ENCODE measurements at places on chromosomes 7 and 10.
A peak's percentile ranks its signal among the peaks of the same experiment; 100 is the strongest.

DNA sequence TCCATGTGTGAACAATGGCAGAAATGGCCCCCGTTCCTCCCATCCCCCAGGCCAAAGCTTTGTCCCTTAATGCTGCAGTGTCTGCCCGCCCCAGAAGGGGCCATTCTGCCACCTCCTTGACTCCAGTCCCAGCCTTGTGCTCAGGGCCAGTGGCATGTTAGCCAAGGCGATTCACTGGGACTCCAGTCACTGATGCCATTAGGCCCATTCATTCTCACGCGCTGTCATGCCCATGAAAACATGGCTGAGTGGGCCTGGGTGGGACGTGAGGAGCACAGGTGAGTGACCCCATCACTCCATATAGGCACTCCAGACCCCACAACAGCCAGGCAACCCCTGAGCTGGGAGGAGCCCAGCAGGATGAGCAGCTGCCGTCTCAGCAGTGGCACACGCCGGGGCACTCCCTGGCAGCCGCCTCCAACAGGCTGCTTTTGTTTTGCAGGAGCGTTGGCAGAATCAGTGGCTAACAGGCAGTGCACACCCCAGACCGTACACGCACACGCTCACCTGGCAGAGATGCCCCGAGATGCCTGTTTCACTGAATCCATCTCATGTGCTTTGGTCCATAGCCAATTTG, 79.5 kb downstream of the TCERG1L start:
- no peak for DNase-seq

GRCh38 chr7:95088536-95089215, 181.3 kb downstream of the PPP1R9A start:
- no peak for DNase-seq

DNA sequence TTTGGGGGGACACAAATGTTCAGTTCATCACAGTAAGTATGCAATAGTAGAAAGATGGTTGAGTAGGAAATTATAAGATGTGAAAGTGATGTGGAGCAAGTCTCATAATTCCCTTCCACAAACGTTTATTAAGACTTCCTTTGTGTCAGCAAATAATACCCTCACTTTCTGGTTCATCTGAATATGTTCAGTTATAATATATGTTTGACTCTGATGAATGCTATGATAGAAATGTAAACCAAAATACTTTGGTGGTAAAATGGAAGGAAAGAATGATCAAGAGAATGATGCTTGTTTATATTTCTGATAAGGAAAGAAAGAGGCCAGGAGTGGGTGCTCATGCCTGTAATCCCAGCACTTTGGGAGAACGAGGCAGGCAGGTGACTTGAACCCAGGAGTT, 111.7 kb upstream of the PLXDC2 start:
- no peak for DNase-seq

GRCh38 chr10:63415640-63416244, 50.0 kb downstream of the JMJD1C start:
- DNase-seq, result no peak

GRCh38 chr7:151568956-151569940, 49.6 kb upstream of the RHEB start:
- DNase-seq, result no peak

- DNase-seq, result no peak
These were observed 22.2 kb upstream of the EXOC4 start for GRCh38 chr7:133230591-133231194.

DNA sequence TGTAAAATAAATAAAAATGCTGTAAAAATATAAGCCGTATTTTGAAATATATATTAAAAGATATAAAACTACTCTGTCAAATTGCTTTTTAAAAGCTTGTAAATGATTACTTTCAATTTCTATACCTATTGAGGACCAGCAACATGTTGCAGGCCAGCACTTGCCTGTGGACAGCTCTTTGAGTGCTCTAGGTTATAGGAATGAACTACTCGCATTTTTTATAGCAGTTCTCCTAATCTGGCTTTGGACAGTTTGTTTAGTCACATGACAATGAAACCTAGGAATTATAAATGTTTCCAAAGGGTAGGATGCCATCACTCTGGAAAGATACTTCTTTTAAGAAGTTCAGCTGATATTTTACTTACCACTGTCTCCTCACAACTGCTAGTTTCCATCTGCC, 117.7 kb upstream of the PTPRZ1 start:
- DNase-seq, result no peak

GRCh38 chr7:67413670-67414069, 417.0 kb downstream of the TYW1 start:
- DNase-seq, result no peak

DNA sequence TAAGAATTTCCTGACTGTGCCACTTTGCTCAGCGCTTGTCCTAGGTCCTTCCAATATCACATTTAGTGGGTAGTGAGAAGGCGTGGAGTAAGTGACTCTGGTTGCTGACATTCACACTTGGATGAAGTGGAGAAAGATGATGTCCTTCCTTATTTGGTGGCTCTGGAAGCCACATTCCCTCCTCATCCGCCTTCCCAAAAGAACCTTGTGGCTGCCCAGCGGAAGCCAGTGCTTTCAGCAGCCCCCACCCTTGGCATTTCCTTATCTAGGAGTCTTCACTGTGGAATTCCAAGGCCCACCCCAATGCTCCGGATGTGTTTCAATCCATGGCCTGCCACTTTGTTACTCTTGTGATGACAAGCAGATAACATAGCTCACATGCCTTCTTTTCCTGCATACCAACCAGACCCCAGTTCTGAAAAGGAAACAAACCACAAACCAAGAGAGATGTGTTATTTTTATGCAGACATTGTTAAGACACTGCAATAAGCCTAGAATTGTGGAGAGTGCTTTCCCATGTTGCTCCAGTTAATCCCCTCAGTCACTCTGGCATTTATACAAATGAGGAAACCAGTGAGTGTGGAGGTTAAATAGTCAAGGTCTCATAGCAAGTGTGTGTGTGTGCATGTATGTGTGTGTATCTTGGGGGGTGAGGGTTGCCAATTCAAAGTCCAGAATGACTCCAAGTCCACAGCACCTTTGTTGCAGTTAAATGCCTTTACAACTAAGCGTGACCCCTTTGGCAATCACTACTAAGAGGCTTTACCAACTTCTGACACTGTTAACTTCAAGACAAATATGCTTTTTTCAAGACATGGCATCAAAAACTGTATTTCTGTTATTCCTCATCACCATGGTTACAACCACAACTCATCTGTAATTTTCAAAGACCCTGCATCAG, 10.3 kb upstream of the ANKRD1 start:
- DNase-seq, result peak; percentile 35

DNA sequence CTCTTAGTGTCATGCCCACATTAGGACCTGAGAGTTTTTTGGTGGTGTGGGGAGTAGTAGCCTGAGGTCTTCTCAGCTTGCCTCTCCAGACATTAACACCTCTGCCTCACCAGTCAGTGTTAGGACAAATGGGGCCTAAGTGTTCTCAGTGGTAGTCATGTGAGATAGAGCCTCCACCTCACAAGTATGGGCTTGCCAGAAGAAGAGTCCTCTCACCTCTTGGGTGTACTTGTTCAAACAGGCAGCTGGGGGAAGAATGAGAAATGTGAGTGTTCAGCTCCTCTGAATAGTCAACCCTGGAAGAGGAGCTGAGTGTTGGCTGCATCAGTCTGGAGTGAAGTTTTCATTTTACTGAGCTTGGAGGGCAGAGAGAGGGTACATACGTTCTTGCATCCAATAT, 464.6 kb downstream of the POM121L12 start:
- DNase-seq, result no peak

DNA sequence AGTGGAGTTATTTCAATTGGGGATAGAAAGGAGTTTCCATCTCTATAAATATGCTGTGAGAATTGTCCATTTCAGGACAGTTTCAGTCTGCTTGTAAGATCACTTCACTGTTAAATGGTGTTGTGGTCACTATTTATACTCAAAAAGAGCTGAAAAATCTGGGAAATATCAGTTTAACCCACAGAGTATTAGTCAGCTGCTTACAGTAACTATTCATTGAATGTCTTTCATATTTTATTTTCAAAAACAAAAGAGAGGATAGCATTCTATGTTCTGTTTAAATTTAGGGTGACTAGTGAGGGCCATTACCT, 85.4 kb upstream of the PLXDC2 start:
- no peak for DNase-seq

- DNase-seq, result peak; percentile 52
These were observed 88.0 kb upstream of the ADAM12 start for GRCh38 chr10:126476246-126476645.

DNA sequence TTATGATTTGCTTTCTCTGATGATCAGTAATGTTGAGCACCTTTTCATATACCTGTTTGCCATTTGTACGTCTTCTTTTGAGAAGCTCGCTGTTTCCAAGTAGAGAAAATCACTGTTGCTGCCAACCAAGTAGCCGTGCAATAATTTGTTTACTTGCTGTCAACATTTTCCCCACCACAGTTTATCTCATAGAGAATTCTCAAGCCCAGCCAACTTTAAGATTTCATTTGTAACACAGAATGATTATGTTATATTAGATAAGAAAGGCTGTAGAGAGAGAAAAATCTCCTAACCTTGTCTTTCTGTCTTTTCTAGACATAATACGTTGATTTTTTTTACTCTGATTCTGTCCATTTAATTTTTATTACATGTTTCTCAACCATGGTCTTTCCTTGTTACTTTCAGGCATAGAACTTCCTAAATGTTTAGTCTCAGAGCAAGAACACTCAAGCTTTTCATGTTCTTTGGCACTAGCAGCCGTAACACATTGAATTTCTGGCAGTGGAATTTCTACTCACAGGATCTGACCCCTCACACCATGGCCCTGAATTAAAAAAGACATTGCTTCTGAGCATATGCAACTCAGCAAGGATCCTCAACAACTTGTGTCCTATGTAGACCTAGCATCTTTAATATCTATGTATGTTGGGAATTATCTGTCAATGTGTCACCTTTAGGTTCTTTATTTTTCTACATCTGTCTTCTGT, 23.1 kb downstream of the RPA3 start:
- DNase-seq, result no peak

- DNase-seq, result no peak
These were observed 123.3 kb downstream of the MICU1 start for GRCh38 chr10:72502581-72502980.

DNA sequence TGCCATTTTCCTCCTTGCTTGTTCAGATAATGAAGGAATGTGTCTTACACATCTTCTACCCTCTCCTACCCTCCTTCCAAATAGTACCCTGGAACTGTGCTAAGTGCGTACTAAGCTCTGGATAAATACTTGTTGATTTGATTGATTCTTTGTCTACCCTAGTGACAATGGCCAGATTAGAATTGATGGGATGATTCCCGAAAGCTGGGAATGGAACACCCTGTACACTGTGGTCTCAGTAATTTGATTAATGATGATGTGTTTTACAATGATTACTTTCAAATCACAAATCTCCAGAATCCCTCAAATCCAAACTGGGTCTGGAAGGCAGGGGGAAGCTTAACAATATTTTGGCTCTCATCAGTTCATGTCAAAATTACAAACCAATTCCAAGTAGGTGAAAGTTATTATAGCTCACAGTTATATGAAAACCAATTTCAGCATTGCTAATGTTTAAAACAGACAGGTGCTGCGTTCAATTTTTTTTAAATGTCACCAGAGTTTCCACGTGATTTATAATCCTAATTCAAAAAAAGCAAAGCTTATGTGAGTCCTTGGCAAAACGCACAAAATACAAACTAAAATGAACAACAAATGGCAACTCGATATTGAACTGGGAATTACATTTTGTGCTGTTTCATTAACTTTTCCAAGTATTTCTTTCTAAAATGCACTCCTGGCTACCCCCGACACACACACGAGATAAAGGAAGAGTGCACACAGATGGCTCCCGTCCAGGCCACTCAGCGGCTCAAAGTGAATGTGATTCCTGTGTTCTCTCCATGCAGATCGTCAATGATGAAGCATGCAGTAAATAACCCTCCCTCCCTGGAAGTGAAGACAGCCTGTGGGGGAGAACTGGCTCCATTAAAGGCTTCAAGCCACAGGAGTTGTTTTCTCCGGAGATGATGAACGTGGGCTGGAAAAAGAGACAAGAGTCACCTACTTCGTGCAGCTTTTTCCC, 21.7 kb upstream of the ADRB1 start:
- DNase-seq, result no peak

DNA sequence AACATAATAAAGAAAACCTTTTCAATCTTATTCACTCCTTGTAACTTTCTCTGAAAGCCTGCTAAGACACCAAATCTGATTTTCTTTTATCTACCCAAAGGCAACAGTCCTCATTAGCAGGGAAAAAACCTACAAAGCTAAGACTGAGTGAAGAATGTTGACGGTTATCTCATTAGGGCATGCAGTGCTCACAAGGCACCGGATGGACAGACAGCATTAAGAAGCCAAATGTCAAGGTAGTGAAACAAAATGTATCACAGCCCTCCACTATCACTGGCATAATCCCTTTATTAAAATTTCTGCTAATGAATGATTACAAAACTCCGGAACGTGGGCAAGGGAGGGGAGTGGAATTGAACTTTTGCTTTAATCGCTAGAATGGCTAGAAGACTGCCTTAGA, 442.8 kb downstream of the NEBL start:
- no peak for DNase-seq

GRCh38 chr7:103114576-103115008, 34.3 kb downstream of the NAPEPLD start:
- DNase-seq, result no peak

GRCh38 chr7:44678101-44678470, 70.6 kb upstream of the ZMIZ2 start:
- DNase-seq, result no peak

DNA sequence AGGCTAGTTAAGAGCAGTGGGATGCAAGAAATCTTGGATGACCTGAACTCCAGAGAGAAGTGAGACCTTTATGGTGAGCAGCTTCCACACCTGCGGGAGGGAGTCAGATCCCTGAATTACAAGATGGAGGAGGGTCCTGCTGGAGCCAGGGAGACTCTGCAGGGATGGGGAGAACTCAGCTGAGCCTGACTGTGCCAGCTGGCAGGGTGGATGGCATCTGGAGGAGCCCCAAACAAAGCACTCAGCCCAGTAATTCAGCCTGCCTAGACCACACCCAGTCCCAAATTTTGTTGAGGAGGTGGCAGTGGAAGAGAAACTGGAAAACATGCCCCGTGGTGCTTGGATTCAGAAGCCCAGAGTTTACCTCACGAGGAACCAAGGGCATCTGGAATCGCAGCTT, 208.2 kb downstream of the WDR11 start:
- no peak for DNase-seq

- no peak for DNase-seq
These were observed 229.7 kb upstream of the PFKP start for GRCh38 chr10:2837674-2838073.

DNA sequence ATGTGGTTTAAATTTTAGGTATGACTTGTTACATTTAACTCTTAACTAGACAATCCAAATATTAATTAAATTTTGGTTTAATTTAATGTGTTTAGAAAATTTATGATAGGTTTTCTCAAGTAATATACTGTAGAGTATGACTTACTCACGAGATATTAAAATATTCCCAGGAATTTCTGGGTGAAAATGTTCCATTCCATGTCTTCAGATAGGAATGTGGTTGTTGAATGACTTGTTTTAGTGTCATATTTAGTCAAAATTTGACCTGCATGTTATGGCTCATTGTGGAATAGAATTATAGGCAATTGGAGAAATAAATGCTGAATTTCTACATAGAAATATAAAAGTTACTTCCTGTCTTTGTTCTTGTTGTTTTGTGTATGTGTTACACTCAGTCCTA, 46.7 kb downstream of the SHOC2 start:
- DNase-seq, result no peak
